CD4-positive, alpha-beta T cell treated with Interleukin-6 at 100 ng/mL for 8 hours (primary cell): ENCODE measurements at places on chromosomes 12 and 14.
A peak's percentile ranks its signal among the peaks of the same experiment; 100 is the strongest.

- DNase-seq, result no peak
These were observed 243.8 kb upstream of the PLEKHG7 start for GRCh38 chr12:92458996-92459395.

- no peak for DNase-seq
These were observed 13.1 kb downstream of the ZDHHC22 start for GRCh38 chr14:77128414-77128891.

- peak; percentile 56 for DNase-seq
These were observed 4.6 kb downstream of the MARCHF9 start for GRCh38 chr12:57759360-57759980.

DNA sequence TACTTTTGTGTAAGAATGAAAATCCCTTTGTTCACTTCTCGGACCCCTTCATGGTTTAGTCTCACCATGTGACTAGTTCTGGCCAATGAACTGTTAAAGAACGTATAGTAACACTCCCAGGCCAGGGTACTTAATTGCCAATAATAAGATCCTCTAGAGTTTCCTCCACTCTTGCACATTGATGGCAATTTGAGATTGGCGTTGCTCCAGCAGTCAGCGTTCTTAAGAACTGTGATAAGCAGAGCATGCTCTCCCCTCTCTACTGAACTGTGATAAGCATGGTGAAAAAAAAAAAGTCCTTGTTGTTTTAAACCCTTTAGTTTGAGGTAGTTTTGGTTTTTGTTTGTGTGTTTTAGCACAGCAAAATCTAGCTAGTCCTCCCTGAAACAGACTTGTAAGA is 854.5 kb downstream of the SLC6A15 start:
- DNase-seq, result no peak

GRCh38 chr12:93591137-93591868 is 18.8 kb downstream of the SOCS2 start:
- DNase-seq, result peak; percentile 17

GRCh38 chr14:105884808-105885281 is 358.5 kb downstream of the TMEM121 start:
- no peak for DNase-seq

- DNase-seq, result no peak
These were observed 57.8 kb downstream of the VWF start for GRCh38 chr12:6066651-6067050.

- no peak for DNase-seq
These were observed 100.0 kb upstream of the EEA1 start for GRCh38 chr12:93029091-93029490.
